ENCODE measurements at places on chromosomes 13 and 19.

DNA sequence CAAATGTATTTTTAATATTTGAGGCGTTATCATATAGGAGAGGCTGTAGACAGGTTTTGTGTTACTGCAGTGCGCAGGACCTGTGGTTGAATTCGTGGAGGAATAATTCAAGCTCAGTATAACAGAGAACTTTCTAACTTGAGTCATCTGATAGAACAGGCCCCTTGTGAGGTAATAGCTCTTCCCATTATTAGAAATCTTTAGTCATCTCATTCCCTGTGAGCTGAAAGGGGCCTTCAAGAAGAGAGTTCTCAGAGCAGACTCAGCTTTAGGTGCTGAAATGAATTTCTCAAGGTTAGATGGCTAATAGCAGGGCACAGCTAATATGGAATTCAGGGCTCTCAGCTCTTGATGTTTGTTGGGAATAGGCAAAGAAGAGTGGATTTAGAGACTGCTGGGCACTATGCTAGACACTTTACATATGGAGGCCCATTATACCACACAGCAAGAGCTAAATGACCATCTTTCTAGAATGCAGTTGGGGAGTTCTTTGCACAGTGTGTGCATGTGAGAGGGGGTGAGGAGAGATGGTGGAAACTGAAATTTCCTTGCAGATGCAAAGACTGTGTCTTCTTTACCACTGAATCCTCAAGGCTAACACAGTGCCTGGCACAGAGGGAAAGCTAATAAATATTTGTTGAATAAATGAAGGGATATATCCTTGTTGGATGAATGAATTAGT is 89.5 kb downstream of the DGKH start:
- DNase-seq = peak; percentile 37

- peak; percentile 54 for DNase-seq
These were observed 135.7 kb downstream of the USP12 start for GRCh38 chr13:27035892-27036235.

GRCh38 chr13:100339411-100339940 is 249.1 kb downstream of the GGACT start:
- peak; percentile 63 for DNase-seq

GRCh38 chr13:61136515-61136914 is 279.1 kb downstream of the PCDH20 start:
- no peak for DNase-seq

DNA sequence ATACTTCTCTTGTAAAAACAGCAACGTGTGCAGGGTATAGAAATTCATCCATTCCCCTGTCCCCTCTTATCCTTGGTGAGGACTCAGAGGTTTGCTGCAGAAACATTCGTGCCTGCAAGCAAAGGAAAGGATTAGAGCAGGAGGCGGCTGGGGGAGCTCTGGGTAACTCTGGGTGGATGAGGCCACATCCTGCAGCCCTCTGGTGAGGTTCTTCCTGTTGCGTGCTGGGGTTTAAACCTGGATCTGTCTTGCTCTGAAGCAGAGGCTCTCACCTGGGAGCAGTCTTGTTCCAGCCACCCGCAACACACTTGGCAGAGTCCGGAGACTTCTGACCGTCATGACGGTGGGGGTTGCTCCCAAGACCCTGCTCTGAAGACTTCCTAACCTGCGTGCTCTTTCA is 69.2 kb downstream of the ATP11A start:
- no peak for DNase-seq

DNA sequence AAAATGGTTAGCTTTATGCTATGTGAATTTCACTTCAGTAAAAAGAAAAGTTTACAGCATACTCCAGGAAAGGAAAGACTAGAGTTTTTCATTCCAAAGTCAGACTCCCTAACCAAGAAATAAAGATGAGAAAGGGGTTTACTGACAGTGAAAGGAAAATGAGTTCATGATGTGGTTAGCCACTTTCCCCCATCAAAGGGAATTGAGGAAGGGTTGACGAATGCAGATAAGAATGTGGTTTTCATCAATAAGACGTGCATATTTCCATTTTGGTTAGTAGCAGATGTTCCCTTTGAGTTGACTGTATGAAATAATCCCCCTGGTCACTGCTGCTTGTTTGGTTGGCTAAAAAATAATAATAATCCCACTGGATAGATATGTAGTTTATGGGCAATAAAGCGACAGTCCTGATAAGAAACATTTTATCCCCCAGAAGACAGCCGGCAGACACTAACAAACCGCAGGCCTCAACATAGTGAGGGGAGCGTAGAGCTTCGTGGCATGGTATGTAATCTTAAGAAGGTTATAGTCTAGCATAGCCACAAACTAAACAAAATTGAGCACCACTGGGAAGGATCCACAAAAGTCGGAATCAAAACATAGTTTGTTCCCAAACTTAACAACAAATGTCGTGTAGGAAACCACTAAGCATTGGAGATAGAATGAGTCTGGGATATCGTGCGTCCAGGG is 114.8 kb downstream of the COL4A2 start:
- DNase-seq = peak; percentile 96

Measured in astrocyte of the spinal cord (primary cell).